ENCODE measurements at places on chromosomes 12 and 14. TPM values are rescaled to one million over a fixed set of nuclear protein-coding genes. Genes with fewer than 3 reads are reported as not detected.

The PIWIL1 gene
- total RNA-seq = not detected

The SYT1 gene
- 36.9 TPM for total RNA-seq

The MYO1H gene
- not detected for total RNA-seq

The AGAP2 gene
- total RNA-seq = 1.7 TPM

The GLIPR1L2 gene
- total RNA-seq = 0.31 TPM

The VDR gene
- 0.09 TPM for total RNA-seq

The HOXC12 gene
- total RNA-seq = not detected
